ENCODE measurements at places on chromosomes 3 and 15.

DNA sequence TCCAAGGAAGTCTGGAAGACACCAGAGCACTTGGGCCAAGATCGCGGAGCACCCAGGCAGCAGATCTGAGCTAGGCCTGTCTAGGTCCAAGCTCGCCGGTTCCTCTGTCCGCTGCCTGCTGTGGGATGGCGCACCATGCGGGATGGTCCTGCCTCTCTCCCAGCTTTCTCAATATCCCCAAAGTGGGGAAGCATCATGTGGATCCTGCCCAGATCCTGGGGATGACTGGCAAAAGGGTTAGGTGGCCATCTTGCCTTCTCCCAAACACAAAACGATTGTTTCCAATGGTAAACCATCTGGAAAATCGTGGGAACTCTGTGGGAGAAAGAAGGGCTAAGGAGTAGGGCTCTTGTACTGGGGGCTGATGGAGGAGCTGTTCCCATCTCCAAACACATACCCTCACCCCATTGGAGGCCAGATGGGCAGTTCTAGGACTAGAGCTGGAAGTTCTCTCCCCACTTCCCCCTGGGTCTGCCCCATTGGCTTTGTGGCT is 8.9 kb downstream of the PRKCD start:
- DNase-seq: no peak

- peak; percentile 72 for DNase-seq
Measured at GRCh38 chr3:197520311-197521276, 35.2 kb downstream of the BDH1 start.

- no peak for DNase-seq
Measured at GRCh38 chr3:181076558-181076957, 87.0 kb upstream of the DNAJC19 start.

DNA sequence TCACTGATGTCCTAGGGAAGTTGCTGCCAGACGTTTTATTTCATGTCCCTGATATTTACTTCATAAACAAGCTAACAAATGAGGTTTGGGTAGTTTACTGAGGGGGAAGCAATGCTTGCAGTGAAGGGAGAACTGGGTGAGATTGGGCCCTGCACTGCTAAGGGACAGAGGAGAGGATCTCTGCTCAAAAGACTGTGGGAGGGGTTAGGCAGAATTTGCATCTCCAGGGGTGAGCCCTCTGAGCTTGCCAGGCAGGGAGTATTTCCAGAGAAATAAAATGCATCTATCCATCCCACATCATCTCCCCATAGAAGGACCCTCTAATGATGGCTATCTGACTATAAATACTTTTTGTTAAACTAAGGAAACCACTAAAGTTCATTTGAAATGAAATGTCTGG is 215.6 kb downstream of the CBLB start:
- no peak for DNase-seq

DNA sequence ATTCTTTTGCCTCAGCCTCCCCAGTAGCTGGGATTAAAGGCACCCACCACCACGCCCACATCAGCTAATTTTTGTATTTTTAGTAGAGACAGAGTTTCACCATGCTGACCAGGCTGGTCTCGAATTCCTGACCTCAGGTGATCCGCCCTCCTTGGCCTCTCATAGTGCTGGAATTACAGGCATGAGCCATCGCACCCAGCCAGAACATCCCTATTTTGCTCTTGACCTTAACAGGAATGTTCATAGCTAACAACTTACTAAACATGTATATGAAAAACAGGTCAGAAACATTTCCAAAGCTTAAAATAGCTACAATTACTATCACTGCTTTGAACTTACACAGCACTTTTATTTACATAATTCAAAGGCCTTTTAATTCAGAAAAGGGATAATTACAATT is 33.7 kb downstream of the UQCC5 start:
- DNase-seq: no peak

GRCh38 chr3:123341871-123342630 is 106.8 kb downstream of the ADCY5 start:
- peak; percentile 16 for DNase-seq

DNA sequence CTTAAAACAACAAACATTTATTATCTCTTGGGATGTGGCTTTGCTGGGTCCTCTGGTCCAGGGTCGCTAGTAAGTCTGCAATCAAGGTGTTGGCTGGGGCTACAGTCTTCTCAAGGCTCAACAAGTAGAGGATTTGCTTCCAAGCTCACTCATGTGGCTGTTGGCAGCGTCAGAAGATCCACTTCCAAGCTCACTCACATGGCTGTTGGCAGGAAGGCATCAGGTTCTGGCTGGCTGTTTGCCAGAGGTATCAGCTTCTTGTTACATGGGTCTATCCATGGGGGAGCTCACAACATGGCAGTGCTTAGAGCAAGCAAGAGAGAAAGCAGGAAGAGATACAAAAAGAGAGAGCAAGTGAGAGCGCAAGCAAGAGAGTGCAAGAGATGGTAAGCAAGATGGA is 15.0 kb upstream of the BNC1 start:
- DNase-seq: no peak

DNA sequence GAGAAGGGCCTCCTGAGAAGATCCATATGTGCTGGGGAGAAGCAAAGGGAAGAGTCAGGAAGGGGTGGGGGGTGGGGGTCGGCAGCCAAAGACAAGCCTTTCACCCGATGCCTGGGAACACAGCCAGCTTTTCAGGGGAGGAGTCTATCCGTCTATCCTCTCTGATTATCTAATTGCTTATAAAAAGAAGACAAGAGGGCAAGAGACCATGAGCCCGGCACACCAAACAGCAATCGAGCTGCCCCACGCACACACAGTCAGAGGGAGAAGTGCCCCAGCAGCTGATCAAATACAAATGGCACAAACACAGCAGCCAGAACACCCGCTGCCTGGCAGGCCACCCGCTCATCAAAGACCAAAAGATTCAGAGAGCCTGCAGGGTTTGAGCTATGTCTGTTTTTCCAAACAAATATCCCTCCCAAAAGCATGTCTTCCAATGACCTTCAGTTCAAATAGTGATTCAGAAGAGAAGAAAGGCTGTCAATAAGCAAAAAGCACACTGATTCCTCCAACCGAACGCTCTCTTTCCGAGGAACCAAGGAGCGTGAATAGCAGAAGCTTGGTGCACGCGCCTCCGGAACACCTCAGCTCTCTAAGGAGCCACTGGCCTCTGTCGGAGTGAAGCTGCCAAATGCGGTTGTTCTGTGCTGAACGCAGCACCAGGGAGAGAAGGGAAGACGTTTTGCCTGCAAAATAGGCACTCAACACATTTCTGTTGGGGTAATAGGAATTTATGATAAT is 419.2 kb downstream of the OCA2 start:
- no peak for DNase-seq

- DNase-seq: no peak
Measured at GRCh38 chr3:134274571-134274970, 23.9 kb upstream of the RYK start.

DNA sequence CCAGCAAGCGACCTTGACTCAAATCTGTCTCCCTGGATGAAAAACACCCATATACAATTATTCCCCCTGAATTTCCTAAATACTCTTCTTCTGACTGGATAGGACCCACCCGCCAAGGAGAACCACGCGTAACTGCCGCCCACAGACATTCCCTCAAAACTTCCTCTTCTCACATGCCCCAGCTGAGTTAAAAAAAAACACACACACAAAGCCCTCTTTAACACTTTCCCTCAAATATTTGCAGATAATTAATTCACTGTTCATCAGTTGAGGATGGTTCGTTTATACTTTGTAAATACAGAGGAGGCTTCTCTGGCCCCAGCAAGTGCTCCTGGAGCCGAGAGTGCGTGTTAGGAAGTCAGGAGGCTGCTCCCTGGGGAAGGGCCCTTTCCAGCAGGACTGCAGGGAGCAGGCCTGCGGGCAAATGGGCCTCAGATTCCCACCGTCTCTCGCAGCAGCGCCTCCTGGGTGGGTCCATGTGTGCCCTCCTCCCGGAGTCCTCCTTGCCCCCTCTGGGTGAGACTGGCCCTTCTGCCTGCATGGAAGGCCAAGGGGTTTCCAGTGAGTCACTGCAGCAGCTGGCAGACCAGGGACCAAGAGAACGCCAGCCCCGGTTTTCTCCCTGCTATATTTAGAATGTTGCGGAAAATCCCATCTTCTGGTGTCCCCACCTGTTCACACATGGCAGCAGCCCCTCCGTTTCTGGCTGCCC is 46.8 kb downstream of the MGLL start:
- no peak for DNase-seq

DNA sequence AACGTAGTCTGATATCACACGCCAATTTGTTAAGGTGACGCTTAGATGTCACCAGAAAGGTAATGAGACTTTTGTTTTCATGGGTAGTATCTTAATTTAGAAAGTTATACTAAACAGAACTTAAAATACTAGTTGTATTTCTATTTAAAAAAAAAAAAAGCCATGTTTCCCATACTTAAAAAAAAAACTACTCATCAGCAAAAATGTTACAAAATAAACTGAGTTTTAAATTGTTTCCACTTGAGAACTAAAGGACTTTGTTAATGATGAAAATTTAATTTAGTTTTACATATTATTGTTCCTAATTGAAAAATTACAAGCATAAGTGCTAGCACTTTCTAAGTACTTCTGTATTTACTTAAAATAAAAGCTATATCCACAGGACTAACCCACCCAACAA is 300.8 kb upstream of the ATP11B start:
- no peak for DNase-seq

- DNase-seq: peak; percentile 59
Measured at GRCh38 chr15:25437777-25438600, 835 bp downstream of the UBE3A start.

DNA sequence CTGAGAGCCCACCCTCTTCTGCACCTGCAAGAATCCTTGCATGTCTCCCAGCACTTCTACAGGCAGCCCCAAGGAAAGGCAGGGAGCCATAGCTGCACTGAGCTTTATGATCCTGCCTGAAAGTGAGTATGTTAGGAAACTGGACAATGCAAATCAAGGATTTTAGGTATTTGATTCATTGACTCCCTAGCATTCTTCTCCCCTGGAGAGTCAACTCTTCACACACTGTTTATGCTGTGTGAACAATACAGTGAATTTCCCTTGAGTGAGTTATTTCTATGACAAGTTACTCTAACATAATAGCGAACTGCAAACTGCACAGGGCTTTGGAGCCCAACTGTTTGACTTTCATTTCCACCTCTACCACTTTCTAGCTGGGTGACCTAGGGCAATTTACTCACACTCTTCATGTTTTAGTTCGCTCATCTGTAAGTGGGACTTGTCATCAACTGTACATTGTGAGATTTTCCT is 96.0 kb upstream of the PHLDB2 start:
- DNase-seq: no peak

DNA sequence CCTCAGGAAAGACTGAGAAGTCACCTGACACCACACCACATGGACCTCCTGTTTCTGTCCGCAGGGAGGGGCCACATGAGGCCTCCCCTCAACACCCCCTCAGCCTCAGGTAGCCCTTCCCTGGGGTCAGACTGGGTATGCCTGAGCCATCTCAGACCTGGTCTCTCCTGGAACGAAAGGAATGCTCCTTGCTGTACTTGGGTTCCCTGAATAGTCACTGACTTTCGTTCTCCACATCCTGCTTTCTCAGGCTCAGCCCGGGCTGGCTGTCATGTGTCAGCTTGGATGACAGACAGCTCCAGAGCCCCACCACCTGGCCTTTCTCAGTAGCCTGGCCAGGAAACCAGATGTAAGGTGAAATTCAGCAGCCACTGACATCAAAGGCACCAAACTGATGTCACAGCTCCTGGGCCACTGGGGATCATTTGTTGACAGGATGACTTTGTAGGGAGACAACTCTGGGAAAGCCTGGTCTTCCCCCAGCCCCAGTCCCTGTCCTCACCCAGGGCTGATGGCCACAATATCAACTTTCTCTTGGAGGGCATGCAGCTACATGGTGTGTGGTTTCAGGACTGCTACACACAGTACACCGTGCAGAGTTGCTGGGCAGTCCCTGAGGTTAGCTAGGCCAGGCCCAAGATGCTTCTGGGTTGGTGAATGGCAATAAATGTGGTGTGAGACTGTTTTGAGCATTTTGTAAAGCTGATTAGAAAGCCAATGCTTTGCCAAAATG is 141.4 kb upstream of the MRPS22 start:
- DNase-seq: peak; percentile 87

GRCh38 chr3:65734792-65735191 is 303.9 kb downstream of the MAGI1 start:
- DNase-seq: no peak

GRCh38 chr3:146449613-146450012 is 19.7 kb downstream of the PLSCR2 start:
- no peak for DNase-seq

DNA sequence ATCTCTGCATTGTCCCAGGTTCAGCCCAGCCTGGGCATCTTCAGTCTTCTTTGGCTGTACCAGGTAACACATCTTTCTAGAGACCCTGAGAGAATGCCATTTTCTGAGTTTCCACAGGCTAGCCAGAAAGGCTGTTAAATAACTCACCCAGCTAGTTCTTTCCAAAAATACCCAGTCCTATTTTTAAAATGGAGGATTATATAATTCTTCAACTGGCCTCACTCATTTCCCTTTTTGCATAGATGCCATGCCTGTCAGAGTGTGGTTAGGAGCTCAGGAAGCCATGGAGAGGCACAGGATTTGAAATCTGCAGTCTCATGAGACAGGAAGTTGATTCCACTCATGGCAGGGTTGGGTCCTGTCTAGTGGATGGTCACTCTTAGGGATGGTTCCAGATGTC is 39.8 kb downstream of the CEMIP start:
- DNase-seq: no peak

GRCh38 chr15:77627067-77627466 is 5.6 kb downstream of the LINGO1 start:
- no peak for DNase-seq

DNA sequence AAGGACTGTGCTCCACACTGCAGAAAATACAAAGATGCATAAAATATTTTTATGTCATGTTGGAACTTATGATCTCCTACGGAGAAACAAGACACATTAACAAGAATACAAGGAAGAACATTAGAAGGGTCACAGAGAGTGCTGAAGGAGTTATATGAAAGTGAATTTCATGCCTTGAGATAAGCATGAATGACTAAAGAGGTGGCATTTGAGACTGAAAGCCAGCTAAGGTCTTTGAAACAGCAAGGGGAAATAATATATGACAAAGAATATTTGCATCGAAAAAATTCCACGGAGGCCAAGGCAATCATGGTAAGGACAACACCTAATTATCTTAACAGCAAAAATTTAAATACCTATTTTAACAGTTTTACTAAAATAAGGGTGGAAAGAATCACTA is 12.5 kb downstream of the GSK3B start:
- no peak for DNase-seq

GRCh38 chr3:57179580-57180410 is 14.6 kb upstream of the IL17RD start:
- DNase-seq: no peak

GRCh38 chr3:99579965-99580364 is 58.4 kb upstream of the COL8A1 start:
- no peak for DNase-seq
